ENCODE measurements at places on chromosomes 16 and 17. TPM values are rescaled to one million over a fixed set of nuclear protein-coding genes. Genes with fewer than 3 reads are reported as not detected.

GRCh38 chr17:81396722-81397313, 1.6 kb downstream of the BAHCC1 start:
- no peak for ATAC-seq

GRCh38 chr16:81181013-81181720, 57.3 kb upstream of the BCO1 start:
- ATAC-seq, result no peak

DNA sequence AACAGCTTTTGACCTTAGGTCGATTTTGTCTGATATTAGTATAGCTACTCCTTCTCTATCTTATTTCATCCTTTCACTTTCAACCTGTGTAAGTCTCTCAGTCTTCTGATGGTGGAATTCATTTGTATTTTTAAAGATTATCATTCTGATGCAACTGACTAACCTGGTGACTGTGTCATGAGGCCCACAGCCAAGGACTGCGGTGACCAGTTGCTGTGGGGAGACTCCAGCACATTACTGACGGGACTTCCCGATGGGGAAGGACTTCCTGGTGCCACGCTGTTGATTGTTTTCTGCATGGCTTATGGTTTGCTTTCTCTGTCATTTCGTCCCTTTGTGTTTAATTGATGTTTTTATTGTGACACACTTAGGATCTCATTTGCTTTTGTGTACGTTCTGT, 34.2 kb downstream of the RMI2 start:
- peak; percentile 98 for ATAC-seq

TBC1D3C gene
- not detected for total RNA-seq

DNA sequence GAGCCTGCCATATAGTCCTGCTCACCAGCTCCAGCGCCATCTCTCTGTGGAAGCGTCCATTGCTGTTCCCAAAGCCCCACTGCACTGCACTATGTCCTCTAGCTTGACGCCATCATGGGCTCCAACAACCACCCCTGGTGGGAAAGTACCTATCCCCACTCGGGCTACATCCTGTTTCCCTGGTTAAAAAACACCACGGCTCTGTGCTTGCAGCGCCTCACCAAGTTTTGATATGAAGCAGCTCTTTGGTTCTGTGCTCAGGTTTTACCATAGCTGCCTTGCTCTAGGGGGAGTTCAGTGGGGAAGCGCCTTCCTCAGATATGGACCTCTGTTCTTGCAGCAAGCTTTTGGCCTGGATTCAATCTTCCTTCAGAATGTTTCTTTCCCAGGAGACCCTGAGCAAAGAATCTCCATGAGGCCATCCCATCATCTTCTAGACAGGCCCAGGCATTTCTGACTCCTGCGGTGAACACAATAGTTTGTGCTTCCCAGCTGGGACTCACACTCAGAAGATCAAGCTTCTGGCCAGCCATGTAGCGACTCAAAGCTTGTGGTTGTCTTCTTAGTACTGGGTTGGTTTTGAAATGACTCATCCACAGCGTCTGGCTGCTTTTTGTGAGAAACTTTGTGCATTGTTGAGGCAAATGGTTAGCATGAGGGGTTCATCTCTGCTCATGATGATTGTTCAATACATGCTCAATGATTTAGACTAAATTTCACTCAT, 39.5 kb downstream of the DYNLRB2 start:
- peak; percentile 81 for ATAC-seq

DNA sequence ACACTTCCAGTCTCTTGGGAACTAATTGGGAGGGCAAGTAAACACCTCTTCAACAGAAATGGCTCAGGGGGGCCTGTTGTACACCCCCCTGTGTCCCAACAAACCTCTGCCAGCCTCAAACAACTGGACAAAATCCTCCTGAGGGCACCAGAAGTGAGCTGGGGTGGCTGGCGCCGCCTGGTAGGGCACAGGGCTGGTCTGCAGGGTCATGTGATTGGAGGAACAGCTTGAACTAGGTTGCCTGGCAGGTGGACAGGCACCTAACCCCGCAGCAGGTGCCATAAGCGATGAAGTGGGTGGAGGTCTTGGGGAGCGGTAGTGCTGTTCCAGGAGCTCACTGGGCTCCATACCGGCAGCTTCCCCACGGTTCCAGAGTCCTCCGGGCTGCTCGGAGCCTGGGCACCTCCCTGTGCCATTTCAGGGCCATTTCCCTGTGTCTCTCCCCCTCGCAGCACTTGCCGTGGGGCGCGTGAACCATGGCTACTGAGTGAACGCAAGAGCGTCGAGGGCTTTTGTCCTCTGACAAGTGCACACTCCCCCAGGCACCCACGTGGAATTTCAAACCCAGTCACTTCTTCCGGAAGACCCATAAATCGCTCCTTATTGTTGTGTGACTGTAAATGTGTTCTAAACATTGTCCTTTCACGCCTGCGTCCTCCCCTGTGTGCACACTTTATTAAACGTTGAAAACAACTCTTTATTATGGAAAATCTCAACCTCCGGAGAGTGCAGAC, 101.5 kb downstream of the SEC14L1 start:
- ATAC-seq, result no peak

DNA sequence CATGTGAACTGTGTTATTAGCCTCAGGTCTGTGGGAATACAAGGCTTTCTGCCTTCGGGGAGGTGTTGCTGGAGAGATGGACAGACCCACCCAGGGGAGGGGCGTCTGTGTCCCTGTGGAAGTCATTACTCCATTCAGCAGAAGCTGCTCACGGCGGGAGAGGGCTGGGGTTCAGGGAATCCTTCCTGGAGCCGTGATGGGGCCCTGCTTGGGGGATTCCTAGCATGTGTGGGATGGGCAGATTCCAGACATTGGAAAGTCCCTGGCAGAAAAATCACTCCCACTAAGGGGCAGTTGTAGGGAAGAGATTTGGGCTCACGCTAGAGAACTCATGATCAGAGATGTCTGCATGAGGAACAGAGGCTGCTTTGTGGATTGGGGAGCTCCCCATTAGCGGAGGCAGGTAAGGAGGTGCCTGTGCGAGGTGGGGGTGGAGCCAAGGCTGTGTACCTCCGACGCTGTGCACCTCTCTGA, 56.3 kb upstream of the IL34 start:
- no peak for ATAC-seq

NEUROD2 gene
- not detected for total RNA-seq
